ENCODE measurements at places on chromosomes 11 and 22.

GRCh38 chr11:79437278-79437980 lies 3.4 kb downstream of the TENM4 start:
- DNase-seq: no peak

GRCh38 chr11:69499918-69500284 lies 18.4 kb downstream of the LINC01488 start:
- DNase-seq: no peak

GRCh38 chr11:15965562-15966250 lies 390.6 kb downstream of the SOX6 start:
- DNase-seq: no peak

DNA sequence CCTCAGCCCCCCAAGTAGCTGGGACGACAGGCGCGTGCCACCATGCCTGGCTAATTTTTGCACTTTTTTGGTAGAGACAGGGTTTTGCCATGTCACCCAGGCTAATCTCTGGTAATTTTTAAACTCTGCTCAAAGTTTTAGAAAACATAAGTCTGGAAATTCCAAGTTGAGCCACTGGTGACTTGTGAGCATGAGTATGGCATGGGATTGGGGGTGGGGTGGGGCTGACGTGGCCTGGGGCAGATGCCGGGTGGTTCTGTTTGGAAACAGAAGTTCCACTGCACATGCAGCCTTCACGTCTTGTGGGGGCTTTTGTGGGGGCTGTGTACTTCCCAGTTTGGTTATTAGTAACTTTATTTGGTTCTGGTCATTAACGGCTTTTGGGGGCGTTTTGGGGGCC lies 67.3 kb downstream of the PTPRJ start:
- no peak for DNase-seq

DNA sequence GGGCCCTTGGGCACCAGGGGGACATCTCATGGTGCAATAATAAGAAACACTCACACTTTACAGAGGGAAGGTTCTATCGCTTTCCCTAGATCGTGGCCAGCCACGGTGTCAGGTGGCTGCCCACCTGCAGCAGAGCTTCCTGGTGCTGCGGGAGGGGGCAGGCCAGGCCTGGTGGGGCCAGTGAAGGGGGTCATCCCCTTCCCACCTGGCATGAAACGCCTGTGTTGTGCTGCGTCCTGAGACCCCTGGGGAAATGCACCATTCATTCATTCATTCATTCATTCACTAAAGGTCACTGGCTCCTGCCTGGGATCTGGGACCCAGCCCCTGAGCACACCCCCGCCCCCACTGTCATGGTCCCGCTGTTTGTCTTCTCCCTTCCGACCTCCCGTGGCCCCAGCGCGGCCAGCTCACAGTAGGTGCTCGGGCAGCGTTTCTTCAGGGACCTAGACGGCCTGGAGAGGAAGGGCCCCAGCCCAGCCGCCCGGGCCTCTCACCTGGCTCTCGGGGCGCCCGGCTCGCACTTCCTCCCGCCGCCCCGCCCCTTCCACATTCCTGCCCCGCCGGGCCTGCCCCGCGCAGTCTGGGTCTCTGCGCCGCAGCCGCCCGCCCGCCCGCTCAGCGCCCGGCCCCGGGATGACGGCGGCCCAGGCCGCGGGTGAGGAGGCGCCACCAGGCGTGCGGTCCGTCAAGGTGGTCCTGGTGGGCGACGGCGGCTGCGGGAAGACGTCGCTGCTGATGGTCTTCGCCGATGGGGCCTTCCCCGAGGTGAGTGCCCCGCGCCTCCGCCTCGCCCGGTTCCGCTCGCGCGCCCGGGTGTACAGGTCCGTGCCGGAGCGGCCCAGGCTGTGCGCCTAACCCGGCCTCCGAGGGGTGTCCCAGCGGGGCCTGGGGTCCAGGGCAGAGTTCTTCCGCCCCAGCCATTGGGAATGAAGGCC lies at the start of gene RHOD:
TSS of gene RHOD (plus strand) at position 581 of the 938 bp plus-strand sequence. CDS start at position 637, 56 bp downstream.
- peak; percentile 19 for DNase-seq

GRCh38 chr22:16651217-16651616 lies 58.6 kb upstream of the CCT8L2 start:
- no peak for DNase-seq

GRCh38 chr22:50314455-50315288 lies 7.2 kb upstream of the PLXNB2 start:
- peak; percentile 71 for DNase-seq

DNA sequence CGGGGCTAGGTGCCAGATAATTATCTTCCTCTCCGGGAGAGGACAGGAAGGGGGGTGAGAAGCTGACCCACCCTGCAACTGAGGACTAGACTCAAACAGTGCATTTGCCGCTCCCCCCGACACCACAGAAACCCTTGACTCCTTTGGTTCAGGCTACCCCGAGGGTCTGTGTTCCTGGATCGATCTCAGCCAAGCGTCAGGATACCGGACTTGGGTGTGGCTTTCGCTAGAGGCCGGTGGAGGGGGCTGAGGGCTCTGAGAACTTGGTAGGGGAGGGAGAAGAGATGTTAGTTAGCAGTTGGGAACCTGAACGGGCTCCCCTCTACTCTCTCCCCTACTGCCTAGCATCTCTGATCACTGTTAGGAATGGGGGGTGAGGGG lies 840 bp downstream of the SEZ6L start:
- no peak for DNase-seq

- no peak for DNase-seq
Observed at GRCh38 chr11:71336176-71336995, 84.0 kb upstream of the SHANK2 start.

GRCh38 chr11:69130654-69131053 lies 25.1 kb upstream of the SMIM38 start:
- DNase-seq: no peak

- DNase-seq: peak; percentile 35
Observed at GRCh38 chr11:126282361-126282735, 545 bp upstream of the TIRAP start.

DNA sequence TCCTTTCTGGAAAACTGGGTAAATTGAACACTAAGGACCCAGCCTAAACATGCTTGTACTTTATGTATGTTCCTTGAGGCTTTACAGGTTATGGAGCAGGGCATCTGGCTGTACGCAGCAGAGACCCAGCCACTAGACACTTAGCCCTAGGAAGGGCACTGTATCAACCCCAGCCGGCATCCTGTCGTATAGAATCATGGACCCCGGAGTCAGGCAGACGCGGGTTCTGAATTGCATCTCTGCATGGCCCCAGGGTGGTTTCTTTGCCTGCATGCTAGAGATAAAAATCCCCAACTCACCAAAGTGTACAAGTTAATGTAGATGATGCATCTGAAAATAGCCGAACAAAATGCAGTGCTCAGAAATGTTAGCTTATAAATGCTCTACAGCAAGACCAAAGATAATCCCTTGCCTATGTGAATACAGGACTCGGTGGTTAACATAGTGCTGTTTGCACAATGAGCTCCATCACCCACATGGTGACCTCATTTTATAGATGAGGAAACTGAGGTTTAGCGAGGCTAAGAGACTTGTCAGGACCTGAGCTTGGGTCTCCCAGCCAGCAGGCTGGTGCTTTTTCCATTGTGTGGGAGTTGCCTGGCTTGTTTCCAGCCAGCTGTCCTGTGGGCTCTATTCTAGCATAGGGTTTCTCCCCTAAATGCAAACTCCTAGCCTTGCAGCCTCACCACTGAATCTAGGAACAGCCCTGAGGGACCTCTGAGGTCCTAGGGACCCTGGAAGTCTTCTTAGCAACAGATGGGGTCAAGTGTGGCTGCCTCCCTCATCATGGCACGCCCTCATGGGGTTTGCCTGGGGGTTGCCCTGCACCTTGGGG lies 7.3 kb downstream of the CD6 start:
- peak; percentile 44 for DNase-seq

GRCh38 chr11:27622541-27623300 lies 77.5 kb downstream of the BDNF start:
- no peak for DNase-seq

GRCh38 chr11:60899046-60899936 lies 7.1 kb downstream of the PRPF19 start:
- DNase-seq: peak; percentile 42

DNA sequence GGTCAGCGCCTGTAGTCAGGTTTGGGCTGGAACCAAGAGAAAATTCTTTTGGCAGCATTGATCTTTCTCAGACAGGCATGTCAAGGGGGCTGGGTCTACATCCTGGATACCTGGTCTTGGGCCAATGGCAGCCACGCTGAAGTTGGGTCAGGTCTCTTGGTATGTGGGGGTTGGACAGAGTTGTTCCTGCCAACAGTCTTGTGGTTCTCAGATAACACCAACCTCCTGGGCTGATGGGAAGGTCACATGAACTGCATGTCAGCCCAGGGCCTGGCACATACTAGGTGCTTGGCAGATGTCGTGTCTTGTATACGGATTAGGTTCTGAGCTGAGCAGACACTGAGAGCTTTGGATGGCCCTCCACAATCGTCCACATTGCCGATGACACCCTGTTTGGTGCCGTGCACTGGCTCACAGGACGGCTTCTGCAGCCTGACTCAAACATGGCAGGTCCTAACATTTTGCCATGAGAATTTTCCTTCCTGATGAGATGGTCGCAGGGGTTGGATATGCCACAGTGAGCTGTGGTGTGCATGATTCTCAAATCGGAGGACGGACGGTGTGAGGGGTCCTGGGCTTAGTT lies 42.0 kb downstream of the FBLN1 start:
- DNase-seq: no peak

- no peak for DNase-seq
Observed at GRCh38 chr22:23183061-23183698, 2.9 kb downstream of the BCR start.

DNA sequence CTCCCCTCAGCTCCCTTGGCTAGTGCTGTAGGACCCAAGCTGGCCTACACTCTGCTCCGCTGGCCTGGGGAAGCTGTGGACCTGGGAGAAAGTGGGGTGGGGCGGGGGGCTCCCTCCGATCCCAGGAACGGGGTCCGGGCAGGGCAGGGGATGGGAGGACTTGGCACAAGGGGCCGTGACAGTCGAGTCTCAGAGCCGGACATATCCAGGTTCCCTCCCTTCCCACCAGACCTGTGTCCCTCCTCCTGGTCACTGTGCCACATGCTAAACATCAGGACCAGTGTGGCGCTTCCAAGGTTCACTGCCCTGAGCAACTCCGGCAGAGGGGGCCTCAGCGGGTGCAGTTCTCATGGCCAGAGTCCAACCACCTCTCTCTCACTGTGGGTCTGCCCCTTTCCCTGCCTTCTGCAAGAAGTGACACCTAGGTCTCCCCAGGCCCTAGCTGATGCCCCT lies 2.0 kb downstream of the DUSP8 start:
- DNase-seq: no peak

DNA sequence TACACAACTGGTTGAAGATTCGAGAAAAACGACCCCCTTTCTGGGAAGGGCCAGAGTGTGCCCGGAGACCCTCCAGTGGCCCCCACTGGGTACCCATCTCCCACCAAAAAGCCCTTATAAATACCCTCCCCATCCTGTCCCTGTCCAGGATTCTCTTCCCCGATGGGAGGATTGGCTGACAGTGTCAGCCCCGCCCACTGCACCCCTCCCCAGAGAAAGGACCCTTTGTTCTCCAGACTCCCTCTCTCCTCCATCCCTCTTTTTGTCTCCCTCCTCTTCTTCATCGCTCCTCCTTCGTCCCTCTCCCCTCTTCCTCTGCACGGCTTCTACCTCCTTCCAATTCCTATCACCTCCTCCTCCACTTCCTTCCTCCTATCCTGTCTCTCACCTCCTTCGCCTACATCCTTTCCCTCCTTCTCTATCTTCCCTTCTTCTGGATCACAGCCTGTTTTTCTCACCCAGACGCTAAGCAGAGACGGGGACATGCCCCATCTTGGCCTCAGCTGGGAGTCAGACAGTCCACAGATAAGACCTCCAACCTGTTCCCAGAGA lies 13.3 kb upstream of the MEN1 start:
- DNase-seq: no peak

GRCh38 chr11:12258451-12258850 lies 118.9 kb upstream of the PARVA start:
- no peak for DNase-seq

- no peak for DNase-seq
Observed at GRCh38 chr22:34812631-34813030, 253.3 kb upstream of the ISX start.

DNA sequence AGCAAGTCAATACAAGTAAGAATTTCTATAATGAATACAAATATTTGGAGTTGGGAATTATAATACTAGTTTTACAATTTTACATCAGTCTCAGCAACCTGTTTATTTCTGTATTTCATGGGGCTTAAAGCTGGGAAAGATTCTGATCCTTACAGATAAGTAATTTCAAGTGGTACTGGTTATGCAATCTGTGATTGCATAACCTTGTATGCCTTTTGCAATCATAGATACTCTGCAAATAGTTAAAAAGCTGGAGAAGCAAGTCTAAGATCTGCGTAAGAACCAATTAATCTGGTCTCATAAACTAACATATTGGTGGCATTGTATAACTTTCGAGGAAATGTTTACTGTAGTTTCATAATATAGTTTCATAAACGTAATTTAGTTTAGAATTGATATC lies 198.3 kb upstream of the PGR start:
- no peak for DNase-seq

DNA sequence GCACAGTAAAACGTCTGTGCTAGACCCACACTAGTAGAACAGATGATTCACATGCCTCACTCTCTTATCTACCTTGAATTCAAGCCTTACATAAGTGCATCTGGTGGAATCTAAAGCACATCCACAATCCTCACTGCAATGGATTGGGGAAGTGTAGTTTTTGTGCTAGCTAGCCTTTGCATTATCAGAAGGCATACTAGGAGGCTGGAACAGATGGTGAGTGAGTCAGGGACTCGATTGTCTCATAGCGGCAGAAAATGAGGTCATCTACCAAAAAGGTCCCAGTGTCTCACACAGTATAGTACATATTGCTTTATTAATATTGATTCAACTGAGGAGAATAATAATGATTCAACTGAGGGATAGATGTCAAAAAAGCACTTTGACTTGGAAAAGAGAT lies 9.3 kb downstream of the MSANTD4 start:
- DNase-seq: no peak

DNA sequence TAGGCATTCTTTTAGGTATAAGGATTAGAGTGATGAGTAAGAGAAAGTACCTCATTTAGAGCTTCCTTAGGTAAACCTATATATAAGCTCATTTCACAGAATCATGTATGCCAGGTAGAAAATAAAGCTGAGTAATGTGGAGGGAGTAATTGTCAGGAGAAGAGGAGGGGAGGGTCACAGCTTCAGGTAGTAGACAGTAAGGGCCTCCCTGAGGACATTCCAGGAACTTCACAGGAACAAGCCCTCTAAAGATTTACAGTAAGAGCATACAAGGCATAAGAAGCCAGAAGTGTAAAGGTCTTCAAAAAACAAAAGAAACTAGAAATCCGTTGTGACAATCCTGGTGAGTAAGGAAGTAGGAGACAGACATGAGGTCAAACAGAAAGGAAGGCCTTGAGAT lies 57.6 kb downstream of the USP47 start:
- DNase-seq: no peak

DNA sequence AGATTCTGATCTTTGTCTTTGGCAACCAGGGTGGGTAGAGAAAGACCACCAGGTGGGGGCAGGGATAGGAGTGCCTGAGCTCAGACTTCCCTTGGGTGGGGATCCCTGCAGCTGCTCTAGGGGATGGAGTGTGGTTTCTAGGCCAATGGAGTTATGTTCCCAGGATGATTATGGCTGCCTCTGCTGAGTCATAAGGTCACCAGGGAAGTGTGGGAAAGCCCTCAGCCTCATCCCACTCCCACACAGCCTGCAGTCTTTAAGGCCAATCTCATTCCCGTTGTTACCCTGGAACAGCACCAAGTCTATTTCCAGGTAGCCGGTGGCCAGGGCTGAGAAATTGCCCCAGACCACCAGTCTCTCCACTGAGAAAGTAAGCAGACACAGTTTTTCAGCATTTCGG lies 2269.3 kb upstream of the RAG2 start:
- DNase-seq: no peak
